ENCODE measurements at places on chromosomes 16 and 17.
A peak's percentile ranks its signal among the peaks of the same experiment; 100 is the strongest.

- DNase-seq: no peak
Observed at GRCh38 chr17:82691714-82692113, 6.8 kb downstream of the RAB40B start.

DNA sequence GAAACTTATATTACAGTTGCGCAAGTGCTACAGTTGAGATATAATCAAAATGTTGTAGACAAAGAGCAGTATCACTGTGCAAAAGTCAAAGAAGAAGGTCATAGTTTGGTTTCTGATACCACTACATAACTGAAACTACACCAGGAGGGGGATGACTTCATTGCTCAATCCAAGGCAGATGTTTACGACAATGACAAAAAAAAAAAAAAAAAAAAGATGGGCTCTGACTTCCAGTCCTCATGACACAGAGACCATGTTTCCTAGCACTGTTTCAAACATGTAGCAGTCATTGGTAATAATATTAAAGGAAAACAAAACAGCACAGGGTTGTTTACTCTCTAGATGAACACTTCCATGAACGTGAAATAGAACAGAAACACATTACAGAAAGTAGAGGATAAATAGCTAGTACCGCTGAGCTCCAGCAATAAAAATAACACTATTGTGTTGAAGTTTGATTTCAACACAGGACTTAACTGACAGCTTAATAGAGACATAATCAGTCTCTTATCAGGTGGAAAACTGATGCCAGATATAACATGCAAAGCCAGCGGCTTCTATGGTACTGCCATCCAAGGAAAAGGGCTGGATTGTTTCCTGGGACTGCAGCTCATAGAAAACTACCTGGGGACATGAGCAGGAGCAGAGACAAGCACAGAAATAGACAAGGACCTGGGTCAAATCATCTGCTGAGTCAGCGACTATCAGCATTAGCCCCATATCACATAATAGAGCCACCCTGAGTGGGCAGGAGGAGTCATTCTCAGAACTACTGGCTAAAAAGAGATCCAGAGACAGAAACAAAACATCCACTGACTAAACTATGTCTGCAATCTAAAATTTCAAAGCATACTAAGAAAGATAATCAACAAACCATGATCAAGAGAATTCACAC lies 463.6 kb upstream of the SOX9 start:
- no peak for DNase-seq

GRCh38 chr17:4156750-4157381 lies 13.9 kb downstream of the CYB5D2 start:
- DNase-seq: no peak

DNA sequence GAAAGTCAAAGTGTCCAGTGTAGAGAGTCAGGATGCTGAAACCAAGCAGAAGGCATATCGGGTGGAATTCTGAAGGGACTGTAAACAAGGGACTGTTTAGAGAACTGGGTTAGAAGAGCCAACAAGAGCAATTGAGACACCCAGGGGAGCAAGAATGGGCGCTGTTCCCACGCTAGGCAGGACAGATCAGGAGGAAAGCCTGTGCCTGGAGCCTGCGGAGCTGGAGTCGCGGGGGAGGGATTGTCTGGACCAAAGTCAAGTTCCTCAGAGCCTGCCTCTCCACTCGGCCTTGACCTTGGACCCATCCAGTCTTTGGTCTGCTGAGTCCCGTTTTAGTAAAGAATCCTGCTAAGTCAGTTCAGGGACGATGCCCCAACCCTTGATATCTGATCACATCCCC lies 14.7 kb upstream of the KLHL36 start:
- DNase-seq: peak; percentile 37

GRCh38 chr16:68037841-68038597 lies 14.9 kb downstream of the DUS2 start:
- no peak for DNase-seq

DNA sequence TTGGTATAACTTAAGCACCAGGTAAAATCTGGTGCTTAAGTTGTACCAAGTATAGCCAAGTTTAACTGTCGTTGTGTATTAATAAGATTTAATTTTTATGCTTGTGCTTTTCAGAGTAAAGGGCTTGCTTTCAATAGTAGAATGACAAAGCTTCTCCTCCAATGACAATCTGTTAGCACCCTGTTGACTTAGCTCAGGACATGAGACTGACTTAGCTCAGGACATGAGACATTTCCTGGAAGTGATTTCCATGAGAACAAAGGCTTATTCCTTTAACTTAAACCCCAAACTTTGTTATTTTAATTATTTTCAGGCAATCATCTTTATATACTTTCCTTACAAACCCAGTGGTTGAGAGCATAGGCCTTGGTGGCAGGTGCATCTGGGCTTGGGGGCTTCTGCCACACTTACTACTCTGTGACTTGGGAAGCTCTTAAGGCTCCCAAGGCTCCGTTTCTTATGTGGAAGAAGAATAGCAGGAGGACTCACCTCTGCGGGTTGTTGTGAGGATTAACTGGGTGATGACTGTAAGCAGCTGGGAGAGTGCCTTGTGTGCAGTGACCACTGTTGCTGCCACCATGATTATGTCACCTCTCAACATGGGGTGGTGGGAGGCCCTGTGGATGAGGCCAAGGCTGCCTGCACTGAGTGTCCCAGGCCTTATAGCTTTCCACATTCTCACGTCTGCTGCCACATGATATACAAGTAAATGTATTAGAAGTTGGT lies 59.4 kb upstream of the CMIP start:
- no peak for DNase-seq

DNA sequence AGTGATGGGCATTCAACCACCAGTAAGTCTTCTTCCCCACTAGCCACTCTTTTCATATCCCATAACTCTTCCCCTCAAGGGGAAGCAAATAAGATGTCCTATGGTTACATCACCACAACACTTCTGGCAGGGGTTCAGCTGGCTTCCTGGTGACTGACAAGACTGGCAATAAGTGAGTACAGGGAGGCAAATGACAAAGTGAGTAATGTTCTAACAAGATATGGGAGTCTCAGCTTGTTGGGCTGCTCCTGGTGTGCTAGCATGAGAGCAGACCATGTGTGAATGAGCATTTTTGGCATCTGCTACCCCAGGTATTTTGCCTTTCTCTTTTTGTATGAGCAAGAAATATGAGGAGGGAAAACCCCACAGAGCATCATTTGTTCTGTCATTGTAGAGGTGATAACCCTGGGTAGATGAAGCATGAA lies 9.9 kb downstream of the TMIGD1 start:
- no peak for DNase-seq
